ENCODE measurements at places on chromosomes 1 and 21. TPM values are rescaled to one million over a fixed set of nuclear protein-coding genes. Genes with fewer than 3 reads are reported as not detected.

Gene PAQR6
- total RNA-seq, result 1.00 TPM

Gene C1orf53
- 26.2 TPM for total RNA-seq

Gene PKLR
- not detected for total RNA-seq

Gene ACTN2
- under 0.01 TPM for total RNA-seq

Gene CYP4Z1
- 0.28 TPM for total RNA-seq

DNA sequence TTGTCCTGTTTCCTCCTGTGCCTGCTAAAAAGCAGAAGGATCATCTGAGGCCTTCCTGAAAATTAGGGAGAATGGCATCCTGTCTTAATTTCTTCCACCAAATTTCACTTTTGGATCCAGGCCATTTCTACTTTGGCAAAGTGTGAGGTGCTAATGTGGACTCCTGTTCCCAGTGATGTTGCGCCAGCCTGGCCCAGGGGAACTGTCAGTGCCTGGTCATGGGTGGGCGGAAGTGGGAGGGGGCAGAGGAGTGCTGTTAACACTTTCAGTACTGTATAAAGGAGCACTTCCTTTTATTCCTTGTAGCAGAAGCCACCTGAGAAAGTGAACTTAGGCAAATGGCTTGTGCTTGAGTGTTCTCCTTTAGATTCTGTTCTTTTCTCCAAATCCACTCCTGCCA, 19.9 kb downstream of the ELAPOR1 start:
- H3K4me1 ChIP-seq, result no peaks in the 10 kb centered on the region
- H3K4me3 ChIP-seq, result no peak overlapping the region
- DNase-seq, result no peak
- no peak overlapping the region for H3K27ac ChIP-seq
- no peaks in the 10 kb centered on the region for H3K27me3 ChIP-seq

- H3K36me3 ChIP-seq, result no peaks in the 10 kb centered on the region
- no peak for DNase-seq
- H3K27ac ChIP-seq, result no peak overlapping the region
- H3K4me3 ChIP-seq, result no peak overlapping the region
- peaks cover 11% of the 10 kb centered on the region for H3K4me1 ChIP-seq
Measured at GRCh38 chr1:47181955-47182675, 7.7 kb downstream of the PDZK1IP1 start.

- H3K27ac ChIP-seq, result peak within 1 kb of the TSS; percentile 96
- peaks cover 11% of the 10 kb centered on the region for H3K4me1 ChIP-seq
- H3K27me3 ChIP-seq, result no peaks in the 10 kb centered on the region
- peak; percentile 69 for DNase-seq
Measured at GRCh38 chr21:45404730-45405270, at the start of gene COL18A1. COL18A1 (plus strand) TSS chr21:45405165; CDS start chr21:45405231, 66 bp downstream.

- H3K4me3 ChIP-seq, result no peak overlapping the region
- H3K36me3 ChIP-seq, result no peaks in the 10 kb centered on the region
- H3K27ac ChIP-seq, result no peak overlapping the region
- no peak for DNase-seq
- no peaks in the 10 kb centered on the region for H3K4me1 ChIP-seq
Measured at GRCh38 chr1:6170742-6171201, 9.3 kb downstream of the CHD5 start.

- no peak overlapping the region for H3K4me3 ChIP-seq
- no peaks in the 10 kb centered on the region for H3K27me3 ChIP-seq
- DNase-seq, result no peak
- H3K27ac ChIP-seq, result no peak overlapping the region
Measured at GRCh38 chr21:45588086-45588825, 46.0 kb upstream of the SLC19A1 start.

- no peak overlapping the region for H3K27ac ChIP-seq
- H3K4me3 ChIP-seq, result no peak overlapping the region
- no peaks in the 10 kb centered on the region for H3K27me3 ChIP-seq
- DNase-seq, result no peak
- peaks cover 5% of the 10 kb centered on the region for H3K4me1 ChIP-seq
Measured at GRCh38 chr1:157147906-157148700, 9.9 kb upstream of the ETV3 start.

- no peak overlapping the region for H3K4me3 ChIP-seq
- no peak for DNase-seq
- H3K36me3 ChIP-seq, result peaks cover 4% of the 10 kb centered on the region
- no peaks in the 10 kb centered on the region for H3K27me3 ChIP-seq
- H3K4me1 ChIP-seq, result peaks cover 11% of the 10 kb centered on the region
Measured at GRCh38 chr1:91781901-91782622, 103.9 kb downstream of the TGFBR3 start.

GRCh38 chr1:168190403-168190802, 11.6 kb downstream of the TIPRL start:
- H3K36me3 ChIP-seq, result no peaks in the 10 kb centered on the region
- no peaks in the 10 kb centered on the region for H3K4me1 ChIP-seq
- no peaks in the 10 kb centered on the region for H3K27me3 ChIP-seq
- DNase-seq, result no peak
- H3K4me3 ChIP-seq, result no peak overlapping the region

GRCh38 chr1:49389699-49390098, 613.0 kb upstream of the BEND5 start:
- no peak overlapping the region for H3K4me3 ChIP-seq
- no peak overlapping the region for H3K27ac ChIP-seq
- DNase-seq, result no peak
- H3K4me1 ChIP-seq, result no peaks in the 10 kb centered on the region

DNA sequence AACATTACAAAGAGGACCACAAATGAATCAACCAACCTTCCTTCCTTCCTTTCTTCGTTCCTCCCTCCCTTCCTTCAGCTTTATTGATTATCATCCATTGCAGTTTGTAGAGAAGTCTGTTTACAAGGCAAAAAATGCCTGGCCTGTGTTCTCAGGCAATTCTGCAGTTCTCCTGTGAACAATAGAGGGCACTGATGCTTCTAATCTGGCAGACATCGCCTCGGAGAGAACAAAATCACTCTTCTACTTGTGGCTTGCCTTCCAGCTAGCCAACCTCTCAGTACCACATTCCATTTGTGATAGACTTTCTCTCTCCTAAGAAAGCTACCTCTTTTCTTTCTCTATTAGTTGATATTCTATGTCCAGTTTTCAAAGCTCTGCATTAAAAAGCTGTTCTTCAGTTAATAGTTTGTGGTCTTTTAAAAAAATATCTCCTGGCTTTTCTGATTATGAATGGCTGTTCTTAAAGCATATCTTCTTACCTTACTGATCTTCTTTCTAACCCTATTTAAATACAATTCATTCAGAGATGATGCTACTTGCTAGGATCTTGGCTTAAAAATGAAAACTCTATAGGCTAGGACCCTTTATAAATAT, 26.9 kb upstream of the ESRRG start:
- H3K36me3 ChIP-seq, result no peaks in the 10 kb centered on the region
- no peak overlapping the region for H3K4me3 ChIP-seq
- H3K27me3 ChIP-seq, result no peaks in the 10 kb centered on the region
- H3K4me1 ChIP-seq, result no peaks in the 10 kb centered on the region
- H3K27ac ChIP-seq, result no peak overlapping the region

DNA sequence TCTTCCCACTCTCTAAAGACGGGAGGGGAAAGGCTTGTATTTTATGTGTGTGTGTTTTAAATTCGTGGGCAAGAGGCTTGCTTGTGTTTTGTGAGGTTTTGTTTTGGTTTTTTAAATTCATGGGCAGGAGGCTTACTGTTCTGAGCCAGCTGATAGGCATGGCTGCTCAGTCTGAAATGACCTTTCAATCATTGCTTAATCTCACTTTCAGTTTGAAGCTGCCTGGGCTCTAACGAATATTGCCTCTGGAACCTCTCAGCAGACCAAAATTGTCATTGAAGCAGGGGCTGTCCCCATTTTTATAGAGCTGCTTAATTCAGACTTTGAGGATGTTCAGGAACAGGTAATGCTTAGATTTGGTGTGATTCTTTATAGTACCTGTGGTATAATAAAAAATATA, 20.3 kb upstream of the TXLNA start:
- peaks cover 89% of the 10 kb centered on the region for H3K36me3 ChIP-seq
- no peak for DNase-seq
- no peaks in the 10 kb centered on the region for H3K4me1 ChIP-seq
- H3K4me3 ChIP-seq, result no peak overlapping the region
